ENCODE measurements at places on chromosomes 2 and 18. TPM values are rescaled to one million over a fixed set of nuclear protein-coding genes. Genes with fewer than 3 reads are reported as not detected.

GRCh38 chr18:37441821-37442220 is 123.8 kb downstream of the CELF4 start:
- H3K27ac ChIP-seq, result no peak overlapping the region
- no peaks in the 10 kb centered on the region for H3K27me3 ChIP-seq
- H3K4me1 ChIP-seq, result no peaks in the 10 kb centered on the region
- H3K36me3 ChIP-seq, result no peaks in the 10 kb centered on the region
- no peak for DNase-seq

GRCh38 chr2:173713904-173714555 is 251.1 kb downstream of the SP3 start:
- DNase-seq, result no peak
- no peak overlapping the region for H3K4me3 ChIP-seq
- no peaks in the 10 kb centered on the region for H3K27me3 ChIP-seq
- no peak overlapping the region for H3K27ac ChIP-seq

The LBH gene
- total RNA-seq, result 159 TPM

The G6PC2 gene
- not detected for total RNA-seq

The PRKAG3 gene
- total RNA-seq, result not detected

The SLC30A3 gene
- total RNA-seq, result 4.3 TPM
